Globus pallidus (tissue), 1 donor: ENCODE measurements at places on chromosomes 3 and 15.

GRCh38 chr15:96564546-96564945, 234.0 kb downstream of the NR2F2 start:
- no peak for DNase-seq

GRCh38 chr15:44147636-44148035, 47.4 kb downstream of the FRMD5 start:
- no peak for DNase-seq

GRCh38 chr3:126517986-126518778, 609 bp upstream of the UROC1 start:
- DNase-seq: no peak

- no peak for DNase-seq
Observed at GRCh38 chr3:38614091-38614490, 35.4 kb downstream of the SCN5A start.

DNA sequence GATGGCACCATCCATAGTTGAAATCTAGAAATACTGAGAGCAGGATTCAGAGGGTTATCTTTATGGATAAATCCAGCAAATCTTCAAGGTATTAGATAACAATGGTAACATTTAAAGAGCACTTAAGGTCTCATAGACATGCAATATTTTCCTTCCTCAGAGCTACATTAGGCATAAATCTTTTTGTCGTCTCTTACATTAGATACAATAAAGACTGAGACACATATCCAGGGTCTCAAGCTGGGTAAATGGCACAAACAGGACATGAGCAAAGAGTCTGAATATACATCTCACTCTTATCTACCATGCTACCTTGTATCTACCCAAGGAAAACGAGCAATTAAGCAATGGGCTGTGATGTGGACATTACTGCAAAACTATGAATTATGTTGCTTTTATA, 927.3 kb upstream of the EPHA6 start:
- DNase-seq: no peak

DNA sequence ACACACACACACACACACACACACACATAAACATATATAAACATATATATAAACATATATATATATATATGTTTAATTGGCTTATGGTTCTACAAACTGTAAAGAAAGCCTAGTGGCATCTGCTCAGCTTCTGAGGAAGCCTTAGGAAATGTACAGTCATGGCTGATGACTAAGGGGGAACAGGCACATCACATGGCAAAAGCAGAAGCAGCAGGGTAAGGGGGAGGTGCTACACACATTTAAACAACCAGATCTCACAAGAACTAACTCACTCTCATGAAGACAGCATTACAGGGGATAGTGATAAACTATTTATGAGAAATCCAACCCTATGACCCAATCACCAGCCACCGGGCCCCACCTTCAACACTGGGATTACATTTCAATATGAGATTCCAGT, 922.9 kb downstream of the SI start:
- DNase-seq: no peak

DNA sequence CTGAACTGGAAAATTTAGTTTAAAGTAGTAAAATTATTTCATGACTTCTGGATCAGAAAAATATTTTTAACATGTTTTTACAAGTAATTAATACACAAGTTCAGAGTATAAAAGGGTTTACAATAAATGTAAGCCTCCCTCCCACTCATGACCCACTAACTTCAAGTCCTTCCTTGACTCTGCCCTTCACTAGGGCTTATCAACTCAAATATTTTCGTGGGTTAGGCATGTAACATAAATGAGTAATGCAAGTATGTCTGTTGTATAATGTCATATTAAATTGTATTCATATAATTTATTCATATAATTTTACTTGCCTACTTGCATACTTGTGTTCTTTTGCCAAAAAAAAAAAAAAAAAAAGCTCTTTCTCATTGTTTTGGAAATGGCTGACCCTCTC, 3.4 kb upstream of the OPA1 start:
- DNase-seq: no peak

- no peak for DNase-seq
Observed at GRCh38 chr3:48561045-48561736, 2.4 kb downstream of the UCN2 start.

DNA sequence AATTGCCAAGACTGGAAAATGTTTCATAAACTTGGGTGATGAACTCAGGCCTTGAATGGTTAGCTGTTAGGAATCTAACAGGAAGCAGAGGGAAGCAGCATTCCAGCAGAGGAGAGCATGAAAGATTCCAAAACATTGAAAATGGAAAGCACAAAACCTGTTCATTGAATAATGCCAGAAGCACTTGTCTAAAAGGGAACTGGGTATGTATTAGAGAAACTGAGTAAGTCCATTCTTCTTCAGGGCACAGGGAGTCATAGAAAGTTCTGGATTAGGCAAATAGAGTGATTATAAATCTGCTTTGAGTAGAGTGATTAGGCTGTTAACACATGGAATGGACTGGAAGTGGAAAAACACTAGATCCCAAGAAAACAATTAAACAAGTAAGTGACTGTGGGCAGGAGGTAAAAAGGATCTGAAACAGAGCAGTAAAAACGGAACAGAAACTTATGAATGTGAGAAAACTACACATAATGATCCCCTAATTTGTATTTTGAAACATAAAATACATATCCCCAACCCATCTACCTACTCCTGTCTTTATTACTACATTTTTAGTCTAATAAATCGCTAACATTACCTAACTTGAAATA, 343.4 kb downstream of the TBC1D5 start:
- no peak for DNase-seq

- DNase-seq: no peak
Observed at GRCh38 chr15:68232449-68232848, 2.9 kb upstream of the CLN6 start.

GRCh38 chr3:40847551-40847992, 322.8 kb downstream of the ZNF621 start:
- no peak for DNase-seq

DNA sequence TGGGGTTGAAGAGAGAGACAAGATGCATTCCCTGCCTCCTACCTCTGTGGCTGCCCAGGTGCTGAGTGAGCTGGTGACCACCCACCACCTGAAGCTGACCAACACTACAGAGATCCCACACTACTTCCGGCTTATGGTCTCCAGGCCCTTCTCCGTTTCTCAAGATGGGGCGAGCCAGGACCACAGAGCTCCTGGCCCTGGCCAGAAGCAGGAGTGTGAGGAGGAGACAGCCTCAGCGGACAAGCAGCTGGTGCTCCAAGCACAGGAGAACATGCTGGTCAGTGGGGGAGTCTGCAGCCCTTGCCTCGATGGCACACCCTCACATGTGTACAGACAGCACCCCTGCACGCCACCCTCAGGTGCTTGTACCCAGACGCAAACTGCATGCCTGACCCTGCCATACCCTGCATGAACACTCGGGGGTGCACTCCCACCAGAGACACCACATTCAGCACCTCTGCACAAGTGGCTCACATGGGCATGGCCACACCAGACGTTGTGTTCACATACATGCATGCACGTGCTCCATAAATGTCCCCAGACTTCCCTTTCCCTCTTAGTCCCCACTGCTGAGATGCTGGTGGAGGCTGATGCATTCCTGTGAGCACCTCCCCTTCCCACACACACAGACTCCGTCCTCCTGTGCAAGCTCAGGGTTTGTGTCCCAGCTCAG, 19.0 kb downstream of the ACAA1 start:
- DNase-seq: peak; percentile 53

DNA sequence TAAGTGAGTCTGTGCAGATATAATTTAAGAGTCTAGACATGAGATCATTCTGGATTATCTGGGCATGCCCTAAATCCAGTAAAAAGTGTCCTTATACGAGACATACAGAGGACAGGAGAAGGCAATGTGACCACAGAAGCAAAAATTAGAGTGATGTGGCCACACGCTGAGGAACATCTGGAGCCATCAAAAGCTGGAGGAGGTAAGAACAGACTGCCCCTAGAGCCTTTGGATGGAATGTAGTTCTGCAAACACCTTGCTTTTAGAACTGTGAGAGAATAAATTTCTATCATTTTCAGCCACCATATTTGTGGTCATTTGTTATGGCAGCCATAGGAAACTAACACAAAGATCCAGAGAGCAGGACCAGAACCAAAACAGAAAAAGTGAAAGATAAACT, 41.0 kb downstream of the CD200 start:
- no peak for DNase-seq

- peak; percentile 35 for DNase-seq
Observed at GRCh38 chr15:51405693-51406523, 64.5 kb downstream of the GLDN start.

GRCh38 chr3:183427876-183428446, 458 bp downstream of the MCF2L2 start:
- peak; percentile 72 for DNase-seq

GRCh38 chr3:56825567-56826438, 24.1 kb upstream of the ARHGEF3 start:
- DNase-seq: peak; percentile 45

DNA sequence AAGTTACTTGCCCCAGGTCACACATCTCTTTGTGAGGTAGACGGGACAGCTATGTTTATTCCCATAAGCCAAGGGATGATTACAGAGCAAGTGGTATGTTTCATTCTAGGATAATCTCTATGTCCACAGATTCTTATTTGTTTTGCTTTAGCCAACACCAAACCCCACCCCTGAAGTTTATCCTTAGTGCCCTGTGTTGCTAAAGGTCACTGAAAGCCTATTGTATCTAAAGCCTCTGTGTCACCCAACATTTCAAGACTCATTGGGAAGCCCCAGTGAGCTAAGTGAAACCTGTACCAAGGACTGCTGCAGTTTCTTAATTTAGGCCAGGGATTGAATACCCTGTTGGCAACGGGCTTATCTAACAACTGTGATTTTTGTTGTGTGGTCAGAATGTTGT, 135.6 kb downstream of the ADAMTS9 start:
- no peak for DNase-seq

DNA sequence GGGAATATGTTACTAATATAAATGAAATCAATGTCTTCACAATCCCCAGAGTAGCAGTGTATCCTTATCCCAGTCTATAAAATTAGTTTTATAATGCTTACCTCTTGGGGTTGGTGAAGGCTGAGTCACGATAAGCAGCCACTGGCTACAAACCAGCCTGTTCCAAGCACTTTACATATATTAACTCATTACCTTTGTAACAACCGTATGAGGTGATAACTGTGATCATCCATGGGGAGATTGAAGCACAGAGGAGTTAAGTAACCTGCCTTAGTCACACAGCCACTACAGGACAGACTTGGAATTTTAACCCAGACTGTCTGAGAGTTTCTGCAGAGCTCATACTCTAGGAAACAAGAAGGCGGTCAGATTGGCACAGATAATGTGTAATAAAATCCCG, 43.3 kb upstream of the MITF start:
- no peak for DNase-seq

DNA sequence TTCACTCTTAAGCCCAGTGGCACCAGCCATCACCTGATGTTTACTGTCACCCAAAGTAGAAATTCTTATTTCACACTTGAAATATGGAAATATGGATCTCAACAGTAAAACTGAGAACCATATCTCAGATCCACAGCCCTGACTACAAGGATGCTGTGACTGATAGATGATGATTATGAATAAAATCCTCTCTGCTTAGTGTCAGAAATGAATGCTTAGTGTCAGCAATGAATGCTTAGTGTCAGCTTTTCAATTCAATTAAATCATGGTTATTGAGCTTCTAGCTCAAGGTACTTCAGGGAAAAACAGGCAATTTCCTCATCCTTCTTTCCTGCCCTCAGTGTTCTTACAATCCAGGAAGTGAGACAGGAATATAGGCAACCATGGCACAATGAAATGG, 392.3 kb downstream of the LSAMP start:
- DNase-seq: no peak

GRCh38 chr15:20352241-20353200, 189.1 kb downstream of the GOLGA6L6 start:
- DNase-seq: no peak

- DNase-seq: no peak
Observed at GRCh38 chr3:99700631-99701268, 62.4 kb downstream of the COL8A1 start.

GRCh38 chr3:5729852-5730251, 542.3 kb downstream of the EDEM1 start:
- no peak for DNase-seq

DNA sequence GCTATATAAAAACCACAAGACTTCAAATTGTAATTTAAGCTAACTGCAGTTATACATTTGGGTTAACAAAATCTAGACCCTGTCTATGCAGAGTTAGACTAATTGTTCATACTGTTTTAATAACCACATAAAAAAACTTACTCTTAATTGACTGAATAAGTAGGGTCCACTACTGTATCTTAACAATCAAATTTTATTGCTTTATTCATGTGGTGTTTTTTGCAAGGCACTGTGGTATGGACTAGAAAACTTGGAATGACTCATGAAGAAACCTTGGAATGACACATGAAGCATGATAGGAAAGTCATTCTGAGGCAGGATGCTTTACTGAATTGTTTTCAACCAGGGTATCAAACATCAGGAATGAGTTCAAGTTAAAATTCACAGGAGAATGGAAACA, 2.3 kb downstream of the SERP1 start:
- DNase-seq: no peak

- DNase-seq: no peak
Observed at GRCh38 chr3:189138901-189139610, 32.7 kb upstream of the TPRG1 start.

- DNase-seq: no peak
Observed at GRCh38 chr3:142501004-142501926, 53.4 kb upstream of the XRN1 start.

DNA sequence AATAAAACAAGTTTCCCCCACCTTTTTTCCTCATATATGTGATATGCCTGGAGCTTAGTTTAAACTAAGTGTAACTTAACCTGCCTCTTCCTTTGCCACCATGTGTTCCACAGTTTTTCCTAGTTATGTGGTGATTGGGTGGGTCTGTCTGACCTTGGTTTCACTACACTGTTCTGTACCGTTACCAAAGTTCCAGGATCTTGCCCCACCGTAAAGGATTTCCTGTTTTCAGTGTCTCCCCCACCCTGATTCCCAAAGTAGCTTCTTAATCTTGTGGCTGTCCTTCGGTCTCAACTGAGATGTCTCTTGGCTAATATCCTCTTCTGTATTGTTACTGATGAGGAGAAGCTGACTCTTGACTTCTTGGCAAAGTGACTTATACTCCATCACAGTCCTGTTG, 6.4 kb upstream of the MGA start:
- DNase-seq: no peak

DNA sequence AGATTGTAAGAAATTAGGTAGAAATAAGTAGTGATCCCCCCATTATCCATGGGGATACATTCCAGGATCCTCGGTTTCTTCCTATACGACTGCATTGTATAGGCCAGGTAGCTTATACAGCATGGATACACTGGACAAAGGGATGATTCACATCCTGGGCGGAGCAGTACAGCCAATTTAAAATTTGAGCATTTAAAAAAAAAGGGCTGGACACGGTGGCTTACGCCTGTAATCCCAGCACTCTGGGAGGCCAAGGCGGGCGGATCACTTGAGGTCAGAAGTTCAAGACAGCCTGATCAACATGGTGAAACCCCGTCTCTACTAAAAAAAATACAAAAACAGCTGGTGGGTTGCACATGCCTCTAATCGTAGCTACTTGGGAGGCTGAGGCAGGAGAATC, 976 bp upstream of the ARGFX start:
- DNase-seq: no peak

DNA sequence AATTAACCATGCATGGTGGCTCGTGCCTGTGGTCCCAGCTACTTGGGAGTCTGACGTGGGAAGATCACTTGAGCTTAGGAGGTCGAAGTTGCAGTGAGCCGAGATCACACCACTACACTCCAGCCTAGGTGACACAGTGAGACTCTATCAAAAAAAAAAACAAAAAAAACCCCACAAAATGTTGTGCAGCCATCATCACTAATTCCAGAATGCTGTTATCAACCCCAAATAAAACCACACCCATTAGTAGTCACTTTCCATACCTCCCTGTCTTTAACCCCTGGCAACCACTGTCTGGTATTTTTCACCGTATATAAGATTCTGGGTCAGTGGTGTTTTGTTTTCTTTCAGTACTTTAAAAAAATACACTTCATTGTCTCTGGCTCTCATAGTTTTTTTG, 16.6 kb downstream of the HMCES start:
- no peak for DNase-seq
